Activated CD4-positive, alpha-beta T cell treated with anti-CD3 and anti-CD28 coated beads, Interleukin-2, amount 50 U/mL, for 16 hours (primary cell): ENCODE measurements at places on chromosomes 7 and 10.

- DNase-seq: no peak
Measured at GRCh38 chr10:112363696-112364688, 9.9 kb upstream of the ACSL5 start.

DNA sequence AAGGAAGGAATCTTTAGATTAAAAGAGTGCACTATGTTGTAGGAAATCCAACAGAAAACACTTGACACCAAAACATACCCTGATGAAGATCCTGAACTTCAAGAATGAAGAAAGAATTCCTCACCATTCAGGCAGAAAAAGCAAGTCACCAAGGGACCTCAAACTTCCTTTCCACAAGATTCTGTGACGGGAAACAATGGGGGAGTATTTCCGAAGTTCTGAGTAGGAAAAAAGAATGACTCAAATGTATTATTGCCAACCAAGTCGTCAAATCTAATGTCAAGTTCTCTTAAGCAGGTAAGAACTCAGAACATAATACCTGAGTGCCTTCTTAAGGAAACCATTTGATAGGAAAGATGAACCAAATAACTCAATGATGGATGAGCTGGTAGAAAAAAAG, 44.7 kb upstream of the MTURN start:
- DNase-seq: no peak

DNA sequence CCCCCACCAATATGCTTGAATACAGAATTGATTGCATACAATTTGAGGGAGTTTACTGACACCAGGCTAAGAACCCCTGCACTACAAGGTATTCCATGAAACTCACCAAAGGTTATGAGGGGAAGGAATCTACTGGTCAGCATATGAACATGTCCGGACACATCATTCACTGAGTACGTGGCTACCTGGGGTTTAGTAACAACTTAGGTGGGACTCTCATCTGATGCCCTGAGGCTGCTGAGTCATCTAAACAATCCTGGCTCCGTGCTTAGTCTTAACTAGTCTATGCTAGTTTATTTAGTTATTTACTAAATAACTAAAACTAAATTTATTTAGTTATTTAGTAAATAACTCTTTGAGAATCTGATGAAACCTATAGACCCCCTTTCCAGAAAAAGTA, 11.3 kb downstream of the PI4K2A start:
- no peak for DNase-seq

GRCh38 chr7:11203224-11203623, 229.6 kb downstream of the PHF14 start:
- no peak for DNase-seq

DNA sequence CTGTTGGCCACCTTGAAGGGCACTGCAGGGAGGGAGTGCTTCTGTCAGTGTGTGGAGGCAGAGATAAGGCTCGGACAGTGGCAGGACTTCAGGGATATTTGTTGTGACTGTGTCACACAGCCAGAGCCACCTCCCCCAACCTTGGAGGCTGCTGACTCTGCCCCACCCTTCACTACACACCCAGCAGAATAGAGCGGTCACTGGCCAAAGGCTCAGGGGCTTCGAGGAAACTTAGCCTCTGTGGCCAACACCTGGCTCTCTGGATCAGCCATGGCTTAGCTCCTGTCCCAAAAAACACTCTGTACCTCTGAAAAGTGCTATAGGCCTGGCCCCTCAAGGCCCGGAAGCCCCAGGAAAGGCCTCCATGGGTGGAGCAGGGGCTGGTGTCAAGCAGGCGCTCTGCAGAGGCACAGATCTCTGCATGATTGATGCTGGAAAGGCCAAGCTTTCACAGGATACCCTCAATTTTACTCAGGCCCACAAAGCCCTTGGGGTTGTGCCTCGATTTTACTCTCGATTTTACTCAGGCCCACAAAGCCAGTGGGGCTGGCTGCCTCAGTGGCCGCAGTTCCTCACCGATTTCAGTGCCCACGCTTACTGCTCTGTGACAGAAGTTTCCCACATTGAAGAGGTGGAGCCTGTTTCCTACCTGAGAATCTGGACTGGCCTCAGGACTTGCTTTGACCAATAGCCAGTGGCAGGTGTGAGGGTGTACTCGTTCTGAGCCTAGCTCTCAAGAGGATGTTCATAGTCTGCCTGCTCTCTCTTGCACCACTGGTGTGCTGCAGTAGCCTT, 113.2 kb upstream of the GPR26 start:
- DNase-seq: no peak

GRCh38 chr7:67918158-67918557, 921.5 kb downstream of the TYW1 start:
- DNase-seq: peak; percentile 12

DNA sequence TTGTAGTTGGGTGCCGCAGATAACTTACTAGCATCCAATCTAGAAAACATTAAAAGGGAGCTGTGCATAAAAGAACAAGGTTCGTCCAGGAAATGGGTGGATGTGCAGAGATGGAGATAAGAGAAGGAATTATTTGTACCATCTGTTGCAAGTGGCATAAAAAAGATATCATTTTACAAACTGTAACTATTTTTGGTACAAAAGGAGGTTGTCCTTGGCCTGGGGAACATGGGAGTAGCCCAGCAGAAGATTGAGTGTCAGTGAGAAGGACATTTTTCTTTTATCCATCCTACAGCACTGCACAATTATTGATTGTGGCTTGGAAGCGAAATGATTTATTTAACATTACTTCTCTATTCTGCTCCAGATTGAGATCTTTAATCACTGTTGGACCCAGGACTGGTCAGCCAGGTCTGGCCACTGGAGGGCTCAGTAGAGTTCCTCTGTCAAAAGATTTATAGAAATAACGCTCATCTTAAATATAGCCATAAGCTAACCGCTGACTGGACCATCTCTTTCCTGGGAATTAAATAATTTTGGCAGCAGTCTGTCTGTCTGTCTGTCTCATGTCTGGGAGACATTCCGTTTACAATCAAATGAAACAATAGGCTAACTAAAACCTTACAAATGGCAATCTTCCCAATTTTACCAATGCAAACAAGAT, 254.1 kb downstream of the KIAA1217 start:
- no peak for DNase-seq

GRCh38 chr7:47557317-47557693, 24.6 kb downstream of the TNS3 start:
- DNase-seq: no peak

DNA sequence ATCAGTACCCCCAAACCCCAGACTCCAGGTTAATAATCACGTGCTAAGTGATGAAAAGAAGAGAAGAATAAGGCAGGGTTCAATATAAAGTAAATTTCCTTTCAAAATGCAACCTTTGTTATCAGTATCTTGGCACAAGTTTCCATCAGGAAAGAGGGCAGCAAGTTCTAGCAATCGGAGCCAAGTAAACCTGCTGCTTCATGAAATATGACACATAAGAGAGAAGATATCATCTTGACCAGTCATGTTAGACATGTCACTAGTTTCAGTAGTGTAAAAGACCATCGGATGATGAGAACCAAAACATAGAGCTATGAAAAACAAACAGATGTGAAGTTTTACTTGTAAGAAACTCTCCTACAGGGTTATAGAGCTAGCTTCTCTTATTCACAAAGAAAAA, 44.0 kb downstream of the AASS start:
- no peak for DNase-seq

GRCh38 chr7:122300956-122301833, 3.4 kb downstream of the FEZF1 start:
- no peak for DNase-seq

DNA sequence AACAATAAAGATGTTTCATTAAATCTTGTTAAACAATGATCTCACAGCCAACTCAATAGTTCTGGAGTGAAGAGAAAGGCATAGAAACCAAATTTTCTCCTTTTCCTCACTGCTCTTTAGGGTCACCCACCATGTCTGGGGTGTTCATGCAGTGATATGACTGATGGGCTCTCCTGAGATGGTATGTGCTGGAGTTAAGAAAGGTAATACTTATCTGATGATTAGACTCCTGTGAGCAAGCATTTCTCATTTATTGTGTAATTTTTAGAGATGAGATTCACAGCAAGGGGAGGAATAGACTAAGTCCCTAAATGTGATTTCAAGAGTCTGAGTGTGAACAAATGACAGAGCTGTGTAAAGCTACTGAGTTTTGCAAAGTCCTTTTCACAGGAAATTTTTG, 1361.3 kb upstream of the CELF2 start:
- no peak for DNase-seq
